ENCODE measurements at places on chromosomes 7 and 10. TPM values are rescaled to one million over a fixed set of nuclear protein-coding genes. Genes with fewer than 3 reads are reported as not detected.

GRCh38 chr7:6917258-6917657 lies 91.2 kb upstream of the CCZ1B start:
- DNase-seq: no peak

DNA sequence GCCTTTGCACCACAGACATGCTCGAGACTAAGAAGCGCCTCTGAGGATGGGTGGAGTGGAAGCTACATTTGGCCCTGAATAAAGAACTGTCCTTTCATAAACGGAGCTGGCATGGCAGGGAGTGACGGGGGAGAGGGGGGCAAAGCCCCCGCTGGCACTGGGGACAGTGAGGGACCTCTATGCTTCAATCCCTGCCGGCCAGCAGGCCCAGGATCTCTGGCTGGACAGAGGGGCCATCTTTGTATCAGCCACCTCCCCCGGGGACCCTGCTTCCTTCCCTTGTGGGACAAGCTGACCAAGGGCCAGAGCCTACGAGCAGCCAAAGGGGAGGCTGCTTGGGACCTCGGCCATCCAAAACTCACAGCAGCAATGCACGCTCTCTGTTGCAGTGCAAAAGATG lies 28.2 kb upstream of the ECHDC3 start:
- DNase-seq: no peak

The IRF5 gene
- total RNA-seq: 9.7 TPM

The ABCB4 gene
- total RNA-seq: 0.35 TPM

The CALCR gene
- not detected for total RNA-seq

The BTBD16 gene
- total RNA-seq: 0.13 TPM
